ENCODE measurements at places on chromosomes 11 and 22.

- no peak for DNase-seq
Observed at GRCh38 chr11:83162377-83162776, 5.4 kb downstream of the PCF11 start.

GRCh38 chr11:75535071-75535470 lies 9.3 kb upstream of the GDPD5 start:
- no peak for DNase-seq

GRCh38 chr11:106507645-106508306 lies 430.3 kb downstream of the AASDHPPT start:
- DNase-seq = no peak

GRCh38 chr22:46598737-46599424 lies 21.3 kb upstream of the GRAMD4 start:
- DNase-seq = no peak

- DNase-seq = no peak
Observed at GRCh38 chr11:26028393-26028911, 303.5 kb upstream of the ANO3 start.

DNA sequence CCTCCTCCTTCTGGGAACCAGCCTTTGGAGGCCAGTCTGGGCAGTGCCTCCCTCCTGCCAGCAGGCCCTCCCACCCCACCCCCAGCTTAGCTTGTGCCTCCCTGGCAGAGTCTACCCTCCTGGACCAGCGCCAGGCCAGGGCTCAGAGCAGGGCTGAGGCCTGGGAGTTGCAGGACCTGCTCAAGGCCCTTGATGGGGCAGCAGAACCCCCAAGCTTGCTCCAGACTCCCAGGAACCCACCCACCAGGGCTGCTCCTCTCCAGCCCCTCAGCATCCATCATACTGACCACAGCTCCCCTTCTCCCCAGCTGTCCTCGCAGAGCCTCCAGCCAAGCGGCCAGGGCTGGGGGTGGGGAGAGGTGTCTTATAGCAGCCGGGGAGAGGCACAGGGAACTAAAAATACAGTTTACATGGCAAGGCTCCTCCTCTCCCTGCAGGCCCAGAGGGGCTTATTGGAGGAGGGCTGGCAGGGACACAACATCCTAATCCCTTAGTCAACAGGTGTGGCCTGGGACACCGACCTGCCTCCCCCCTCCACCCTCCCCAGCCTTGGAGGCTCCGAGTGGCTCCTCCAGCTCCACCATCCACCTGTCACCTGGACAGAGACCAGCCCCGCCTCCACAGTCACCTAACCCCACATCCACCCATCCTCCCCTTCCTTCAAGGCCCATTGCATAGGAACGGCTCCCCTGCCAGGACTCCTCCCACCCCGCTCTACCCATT lies 5.2 kb upstream of the MB start:
- peak; percentile 73 for DNase-seq

DNA sequence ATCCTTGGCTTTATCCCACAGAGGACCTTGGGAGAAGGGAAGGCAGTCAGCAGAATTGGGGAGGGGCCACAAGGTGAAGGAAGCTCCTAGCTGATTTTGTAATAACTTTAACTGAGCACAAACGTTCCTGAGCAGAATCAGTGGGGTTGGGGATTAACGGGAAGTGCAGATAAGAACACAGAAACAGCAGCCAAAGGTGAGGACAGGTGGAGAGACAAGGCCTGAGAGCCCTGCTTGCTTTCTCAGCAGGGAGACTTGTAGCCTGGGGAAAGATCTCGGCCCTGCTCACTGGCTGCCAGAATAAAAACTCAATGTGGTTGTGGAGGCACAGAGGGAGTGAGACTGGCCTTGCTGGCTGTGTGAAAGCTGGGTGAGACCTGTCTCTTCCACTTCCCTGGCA lies 265.2 kb upstream of the FAT3 start:
- no peak for DNase-seq

DNA sequence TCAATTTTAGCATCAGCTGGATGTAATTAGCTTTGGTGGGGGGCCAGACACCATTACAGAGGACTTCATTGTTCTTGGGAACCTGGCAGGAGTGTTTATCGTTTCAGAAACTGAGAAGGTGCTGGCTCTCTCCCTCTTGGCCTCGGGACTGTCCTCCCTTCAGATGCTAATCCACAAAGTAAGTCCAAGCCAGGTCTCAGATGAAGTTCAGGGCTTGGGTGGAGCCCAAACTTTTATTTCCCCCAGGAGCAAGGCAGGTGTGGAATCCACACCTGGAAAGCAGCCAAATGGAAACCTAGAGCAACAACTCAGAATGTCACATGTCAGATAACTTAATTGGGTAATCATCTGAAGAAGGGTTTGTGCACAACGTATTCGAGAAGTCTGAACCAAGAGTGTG lies 119.2 kb downstream of the ME3 start:
- DNase-seq = no peak

DNA sequence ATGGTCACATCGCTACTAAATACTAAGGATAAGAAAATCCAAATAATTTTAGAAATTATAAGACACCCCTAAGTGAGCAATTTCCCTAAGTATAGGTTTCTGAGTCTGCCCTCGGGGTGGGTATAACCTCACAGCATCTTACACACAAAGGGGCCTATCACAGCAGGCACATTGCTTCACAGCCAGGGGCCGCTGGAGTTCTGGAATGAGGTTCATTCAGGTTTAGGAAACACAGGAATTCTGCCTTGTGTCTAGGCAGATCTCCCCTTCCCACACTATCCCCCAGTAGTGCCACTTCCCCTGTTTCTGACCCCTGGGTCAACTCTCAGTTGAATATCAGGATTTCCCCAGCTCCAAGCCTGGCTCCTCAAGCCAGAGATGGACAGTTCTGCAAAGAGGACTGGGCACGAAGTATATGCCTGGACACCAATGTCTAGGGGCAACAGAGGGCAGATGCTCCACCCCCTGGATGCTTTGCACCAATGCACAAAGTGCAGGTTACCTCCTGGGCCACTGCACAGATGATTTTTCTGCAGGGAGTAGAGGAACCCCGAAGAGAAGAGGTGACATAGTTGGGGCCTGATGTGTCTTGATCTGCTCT lies 11.4 kb downstream of the TUBA8 start:
- no peak for DNase-seq

- no peak for DNase-seq
Observed at GRCh38 chr11:113329725-113330124, 15.3 kb downstream of the TTC12 start.

DNA sequence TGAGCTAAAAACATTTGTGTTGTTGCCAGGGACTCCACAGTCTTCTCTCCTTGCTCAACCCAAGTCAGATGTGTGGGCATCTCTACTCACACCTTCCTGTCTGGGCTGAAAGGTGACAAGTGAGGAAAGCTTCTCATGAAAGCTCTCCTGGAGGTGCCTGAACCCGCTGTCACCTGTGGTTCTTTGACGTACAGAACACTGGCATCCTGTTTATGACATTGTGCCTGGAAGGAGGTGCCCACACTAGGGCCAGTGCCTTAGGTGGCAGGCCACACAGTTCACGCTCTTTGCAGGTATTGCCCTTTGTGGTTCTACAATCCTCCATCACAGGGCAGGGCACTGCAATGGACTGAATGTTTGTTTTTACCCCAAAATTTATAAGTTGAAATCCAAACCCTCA lies 108.5 kb downstream of the CD44 start:
- peak; percentile 70 for DNase-seq

DNA sequence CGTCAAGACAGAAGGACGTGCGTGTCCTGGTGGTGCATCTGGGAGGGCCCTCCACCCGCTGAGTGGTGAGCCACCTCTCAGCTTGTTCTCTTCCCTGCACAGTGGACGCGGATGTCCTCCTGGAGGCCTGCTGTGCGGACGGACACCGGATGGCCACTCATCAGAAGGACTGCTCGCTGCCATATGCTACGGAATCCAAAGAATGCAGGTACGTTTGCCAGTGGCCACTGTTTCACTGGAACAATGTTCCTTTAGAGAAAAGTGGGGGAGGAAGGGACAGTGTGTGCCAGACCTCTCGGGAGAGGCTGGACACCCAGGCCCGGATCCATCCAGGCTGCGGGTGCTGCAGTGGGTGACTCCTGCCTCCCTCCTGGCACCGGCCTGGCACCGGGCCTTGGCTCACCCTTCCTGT lies 15.9 kb downstream of the FBLN1 start:
- no peak for DNase-seq

DNA sequence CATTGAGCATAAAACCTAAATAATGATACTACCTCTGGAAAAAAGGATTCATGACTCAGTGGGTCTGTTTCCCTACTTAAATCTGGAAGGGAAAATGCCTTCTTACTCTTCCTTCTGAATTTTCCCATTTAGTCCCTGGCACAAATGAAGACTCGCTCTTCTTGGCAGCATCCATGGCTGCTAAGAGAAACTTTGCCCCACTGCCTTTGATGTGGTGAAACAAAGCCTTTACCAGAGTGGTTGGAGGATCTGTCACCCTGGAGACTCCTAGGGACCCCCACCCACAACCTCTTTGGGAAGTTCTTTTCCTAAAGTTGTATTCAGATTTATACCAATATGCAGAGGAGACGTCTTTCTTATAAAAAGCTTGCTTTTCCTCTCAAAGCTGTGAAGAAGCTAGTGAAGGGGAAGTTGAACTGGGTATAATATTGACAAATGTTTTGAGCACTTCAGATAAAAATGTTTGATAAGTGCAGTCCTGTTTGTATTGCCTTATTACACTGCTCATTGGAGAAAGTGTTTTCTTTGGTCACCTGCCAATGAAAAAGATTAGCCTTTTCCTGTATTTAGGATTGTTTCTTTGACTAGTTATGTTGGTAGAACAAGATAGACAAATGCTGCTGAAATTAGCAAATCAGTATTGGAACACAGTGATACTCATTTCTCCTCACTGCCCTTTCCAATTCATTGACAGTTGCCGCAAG lies 77.3 kb downstream of the ARFGAP2 start:
- DNase-seq = peak; percentile 37

- DNase-seq = peak; percentile 58
Observed at GRCh38 chr11:119721129-119722120, 7.6 kb downstream of the NECTIN1 start.

DNA sequence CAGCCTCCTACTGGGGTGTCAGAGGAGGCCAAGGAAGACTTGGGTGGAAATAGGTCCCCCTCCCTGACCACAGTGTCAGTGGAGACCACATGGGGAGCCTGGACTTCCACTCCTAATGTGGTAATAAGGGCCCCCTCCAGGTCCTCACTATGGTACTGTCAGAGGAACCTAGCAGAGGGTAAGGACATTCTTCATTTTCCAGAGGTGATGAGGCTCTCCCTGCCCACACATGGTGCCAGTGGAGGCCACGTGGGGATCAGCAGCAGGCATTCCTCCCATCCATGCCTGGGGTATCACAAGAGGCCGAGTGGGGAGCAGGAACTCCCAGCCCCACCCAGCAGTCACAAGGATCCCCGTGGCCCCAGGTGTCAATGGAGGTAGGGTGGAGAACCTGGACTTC lies 6.5 kb upstream of the CLDN5 start:
- no peak for DNase-seq

- no peak for DNase-seq
Observed at GRCh38 chr11:66701432-66702240, 23.9 kb upstream of the RBM4B start.

Measured in stomach (tissue), 19 donors.